RCC 7860 (cell line): ENCODE measurements at places on chromosomes 11 and 22.

DNA sequence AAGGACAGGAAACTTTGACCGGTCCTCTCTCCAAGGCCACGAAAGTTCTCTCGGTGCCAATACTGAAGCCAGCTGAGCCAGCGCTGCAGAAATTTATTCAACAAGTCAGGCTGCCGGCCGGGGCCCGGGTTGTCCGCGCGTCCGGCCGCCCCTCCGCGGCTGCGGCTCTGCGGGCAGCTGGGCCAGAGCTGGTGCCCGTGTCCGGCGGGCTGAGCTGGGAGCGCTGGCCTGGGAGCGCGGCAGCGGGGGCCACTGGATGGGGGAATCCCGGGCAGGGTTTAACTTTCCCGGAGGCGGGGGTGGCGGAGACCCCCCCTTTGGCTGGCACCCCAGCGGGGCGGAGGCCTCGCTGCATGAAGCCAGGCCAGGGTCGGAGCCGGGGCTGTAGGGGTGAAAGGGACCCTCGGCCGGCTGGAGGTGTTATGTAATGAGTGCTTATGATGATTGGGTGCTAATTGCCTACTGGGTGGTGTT, 12.3 kb upstream of the CACNA1I start:
- no peak for DNase-seq

DNA sequence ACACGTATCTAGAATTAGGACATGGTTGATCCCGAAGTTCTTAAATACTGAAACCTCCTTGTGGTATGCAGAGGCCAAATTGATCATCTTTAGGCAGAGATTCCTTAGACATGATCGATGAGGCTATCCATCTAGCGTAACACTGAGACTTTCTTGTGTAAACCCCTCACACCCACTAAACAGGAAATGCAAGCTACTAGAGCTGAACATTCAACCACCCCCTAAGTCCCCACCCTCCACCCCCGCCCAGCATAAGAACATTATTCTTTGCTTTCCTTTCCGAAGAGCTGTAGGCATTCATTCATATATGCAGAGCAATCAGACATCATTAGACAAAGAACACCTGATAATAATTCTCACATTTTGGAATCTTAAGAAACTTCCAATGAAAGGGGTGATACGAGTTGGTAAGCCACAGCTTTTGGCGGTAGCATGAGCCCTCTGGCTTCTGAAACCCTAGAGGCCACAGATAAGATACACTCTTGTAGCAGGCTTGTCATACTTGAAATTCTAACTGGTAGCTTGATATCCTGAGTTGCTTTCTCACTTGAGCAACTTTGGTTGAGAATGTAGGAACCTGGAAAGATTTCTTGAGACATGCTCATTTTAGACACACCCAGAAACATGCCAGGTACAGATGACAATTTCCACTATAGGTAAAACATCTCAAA, 42.2 kb downstream of the FLI1 start:
- no peak for DNase-seq

- no peak for DNase-seq
These were observed 1004.1 kb downstream of the OPCML start for GRCh38 chr11:132528181-132528580.

GRCh38 chr11:35223371-35223796, 84.4 kb downstream of the CD44 start:
- DNase-seq, result no peak

DNA sequence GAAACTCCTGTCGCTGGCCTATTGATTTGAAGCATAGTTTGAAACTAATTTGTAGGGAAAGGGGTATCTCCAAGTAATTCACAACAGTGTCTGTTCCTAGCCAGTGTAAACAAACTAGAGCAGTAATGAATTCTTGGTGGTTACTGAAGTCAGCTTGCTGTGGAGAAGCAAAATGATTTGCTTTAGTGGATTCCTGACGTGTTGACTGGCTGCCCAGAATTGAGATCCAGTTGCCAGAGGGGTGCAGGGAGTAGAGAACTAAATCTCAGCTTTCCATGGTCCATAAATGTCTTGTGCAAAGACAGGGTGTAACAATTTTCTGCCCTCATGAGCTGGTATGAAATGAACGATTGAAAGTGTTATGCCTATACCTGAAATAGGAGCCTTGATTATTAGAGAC, 382.5 kb upstream of the KIRREL3 start:
- DNase-seq, result no peak

- peak; percentile 30 for DNase-seq
These were observed 76.3 kb upstream of the BIRC3 start for GRCh38 chr11:102241026-102241425.

GRCh38 chr11:33320016-33320813, 63.0 kb downstream of the HIPK3 start:
- no peak for DNase-seq

DNA sequence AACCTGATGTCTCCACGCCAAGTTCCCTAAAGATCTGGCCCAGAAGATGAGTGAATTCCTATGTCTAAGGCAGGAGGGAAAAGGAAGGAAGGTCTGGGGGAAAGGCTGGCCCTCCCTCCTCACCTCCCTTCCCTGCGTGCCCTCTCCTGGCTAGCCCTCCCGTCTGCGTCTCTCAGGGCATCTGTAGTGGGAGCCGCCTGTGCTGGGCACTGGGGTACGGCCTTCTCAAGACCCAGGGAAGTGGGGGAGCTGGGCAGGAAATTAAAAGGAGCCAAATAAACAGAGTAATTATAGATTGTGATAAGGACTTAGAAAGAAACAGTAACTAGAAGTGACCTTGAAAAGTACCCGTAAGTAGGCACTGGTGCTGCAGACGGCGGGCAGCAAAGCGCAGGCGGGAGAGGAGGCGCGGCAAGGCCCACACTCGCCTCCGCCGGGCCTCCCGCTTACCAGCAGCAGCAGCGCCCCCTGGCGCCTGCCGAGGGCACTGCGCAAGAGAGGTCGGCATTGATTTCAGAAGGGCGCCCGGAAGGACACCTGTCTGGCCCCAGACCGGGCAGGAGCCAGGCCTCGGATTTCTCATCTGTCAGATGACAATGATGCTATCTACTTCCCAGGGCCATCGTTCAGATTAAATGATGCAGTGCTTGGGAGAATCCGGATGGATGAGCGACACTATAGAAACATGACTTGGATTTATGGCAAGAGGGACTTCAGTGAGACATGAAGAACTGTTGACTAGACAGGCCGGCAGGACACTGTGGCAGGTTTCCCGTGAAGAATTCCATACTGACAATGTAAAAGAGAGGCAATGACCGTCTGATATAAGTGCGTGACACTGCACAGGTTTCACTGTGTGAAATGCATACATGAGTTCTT, 7.3 kb downstream of the KCNJ1 start:
- peak; percentile 7 for DNase-seq

GRCh38 chr11:103545551-103545950, 436.3 kb downstream of the DYNC2H1 start:
- no peak for DNase-seq

- DNase-seq, result no peak
These were observed 10.4 kb upstream of the TCF20 start for GRCh38 chr22:42280836-42281235.

- peak; percentile 26 for DNase-seq
These were observed 56.6 kb upstream of the FDX1 start for GRCh38 chr11:110373051-110373702.

- no peak for DNase-seq
These were observed 25.9 kb downstream of the ALG9 start for GRCh38 chr11:111845276-111846028.

- no peak for DNase-seq
These were observed 12.5 kb upstream of the MICALL1 start for GRCh38 chr22:37893583-37893983.

DNA sequence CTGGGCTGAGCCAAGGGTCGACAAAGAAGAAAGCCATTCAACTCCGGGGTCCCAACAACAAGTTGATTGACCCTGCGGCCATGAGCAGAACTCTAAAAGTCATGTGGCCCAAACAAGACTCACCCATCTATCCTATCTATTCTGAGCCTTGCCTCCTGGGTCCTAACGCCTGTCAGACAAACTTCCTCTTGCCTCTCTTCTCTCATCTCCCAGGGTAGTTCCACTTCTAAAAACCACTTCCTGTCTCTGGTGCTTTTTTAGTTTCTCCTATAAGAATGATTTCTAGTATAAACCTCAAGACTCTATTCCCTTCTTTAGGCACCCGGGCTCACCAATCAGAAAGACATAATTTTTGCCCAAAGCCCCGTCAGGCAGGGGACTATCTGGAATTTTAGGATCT, 530.2 kb downstream of the DLG2 start:
- no peak for DNase-seq

- DNase-seq, result no peak
These were observed 2.1 kb downstream of the NECTIN1 start for GRCh38 chr11:119726585-119727522.

DNA sequence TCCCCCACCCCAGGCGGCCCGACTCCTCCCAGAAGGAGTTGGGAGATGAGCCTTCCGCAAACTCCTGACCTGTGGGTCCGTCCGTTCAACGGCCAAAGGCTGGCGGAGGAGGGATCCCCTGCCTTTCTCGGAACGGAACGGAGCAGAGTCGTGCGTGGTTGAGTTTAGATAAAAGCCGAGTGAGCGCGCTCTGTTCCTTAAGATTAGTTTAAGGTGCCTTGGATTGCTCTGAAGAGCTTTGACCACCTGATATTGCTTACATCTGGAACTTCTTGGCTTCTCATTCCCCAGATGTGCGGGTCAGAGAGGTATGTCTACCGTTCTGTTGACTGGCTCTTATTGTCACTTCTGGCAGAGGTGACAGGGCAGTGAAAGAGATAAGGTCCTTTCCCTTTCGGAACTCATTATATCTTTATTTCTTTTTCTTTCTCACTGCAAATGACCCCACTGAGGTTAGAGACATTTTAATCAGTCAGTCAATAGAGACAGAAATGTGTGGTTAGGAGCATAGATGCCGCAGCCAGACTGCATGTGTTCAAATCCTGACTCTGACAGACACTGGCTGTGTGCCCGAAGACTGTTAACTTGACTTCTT, at the start of gene TRIM6:
Gene TRIM6, plus strand, starts transcription at position 31 of the 595 bp plus-strand sequence. Its CDS starts 261 bp downstream, at position 292.
- DNase-seq, result peak; percentile 48

DNA sequence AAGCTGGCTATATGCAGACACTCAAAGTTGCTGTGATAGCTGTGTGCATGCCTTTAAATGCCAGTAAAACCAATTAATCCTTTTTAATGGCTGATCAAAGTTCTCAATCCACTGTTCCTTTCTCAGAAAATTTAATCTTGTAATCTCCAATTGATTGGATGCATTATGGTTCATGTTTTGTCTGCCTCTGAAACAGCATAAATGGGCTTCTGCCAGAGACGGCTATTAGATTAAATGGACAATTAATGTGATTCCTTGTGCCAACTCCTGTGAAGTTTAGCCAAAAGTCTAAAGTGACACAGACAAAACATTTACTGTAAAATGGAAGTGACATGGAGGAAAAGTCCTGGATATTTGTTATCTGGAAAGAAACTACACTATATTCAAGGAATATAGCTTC, 952.5 kb upstream of the FAT3 start:
- DNase-seq, result no peak

DNA sequence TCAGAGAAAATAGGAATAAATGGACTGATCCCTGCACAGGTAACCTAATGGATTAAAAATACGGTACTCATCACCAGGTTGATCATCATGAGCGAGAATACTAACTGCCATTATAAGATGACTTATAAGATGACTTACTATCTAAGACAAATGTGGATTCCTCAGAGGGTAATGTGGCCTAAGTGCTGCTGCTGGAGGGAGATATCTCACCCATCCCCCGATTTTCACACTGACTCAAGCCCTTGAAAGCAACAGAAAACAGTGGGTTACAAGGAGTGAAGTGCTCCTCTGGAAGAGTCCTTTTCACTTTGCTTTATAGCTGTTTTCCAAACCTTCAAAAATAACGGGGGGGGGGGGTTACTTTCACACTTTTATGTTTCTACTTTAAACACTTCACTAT, 920 bp downstream of the TMEM218 start:
- DNase-seq, result no peak

DNA sequence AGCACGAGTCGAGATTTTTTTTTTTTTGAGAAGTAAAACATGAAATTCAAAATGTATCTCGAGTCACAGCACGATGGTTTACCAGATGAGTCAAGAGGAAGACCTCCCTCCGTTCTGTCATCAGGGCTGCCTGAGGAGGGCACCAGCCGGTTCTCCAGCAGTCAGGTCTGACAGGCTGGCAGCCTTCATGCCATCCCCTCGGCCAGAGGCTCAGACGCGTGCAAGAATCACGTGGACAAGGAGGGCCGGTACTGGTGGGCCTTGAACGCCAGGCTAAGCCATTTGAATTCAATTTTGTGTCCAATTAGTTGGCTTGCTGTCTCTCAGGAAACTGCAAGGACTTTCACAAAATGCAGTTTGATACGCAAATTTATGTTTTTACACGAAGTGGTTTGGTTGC, 1412.2 kb downstream of the BRD1 start:
- no peak for DNase-seq

DNA sequence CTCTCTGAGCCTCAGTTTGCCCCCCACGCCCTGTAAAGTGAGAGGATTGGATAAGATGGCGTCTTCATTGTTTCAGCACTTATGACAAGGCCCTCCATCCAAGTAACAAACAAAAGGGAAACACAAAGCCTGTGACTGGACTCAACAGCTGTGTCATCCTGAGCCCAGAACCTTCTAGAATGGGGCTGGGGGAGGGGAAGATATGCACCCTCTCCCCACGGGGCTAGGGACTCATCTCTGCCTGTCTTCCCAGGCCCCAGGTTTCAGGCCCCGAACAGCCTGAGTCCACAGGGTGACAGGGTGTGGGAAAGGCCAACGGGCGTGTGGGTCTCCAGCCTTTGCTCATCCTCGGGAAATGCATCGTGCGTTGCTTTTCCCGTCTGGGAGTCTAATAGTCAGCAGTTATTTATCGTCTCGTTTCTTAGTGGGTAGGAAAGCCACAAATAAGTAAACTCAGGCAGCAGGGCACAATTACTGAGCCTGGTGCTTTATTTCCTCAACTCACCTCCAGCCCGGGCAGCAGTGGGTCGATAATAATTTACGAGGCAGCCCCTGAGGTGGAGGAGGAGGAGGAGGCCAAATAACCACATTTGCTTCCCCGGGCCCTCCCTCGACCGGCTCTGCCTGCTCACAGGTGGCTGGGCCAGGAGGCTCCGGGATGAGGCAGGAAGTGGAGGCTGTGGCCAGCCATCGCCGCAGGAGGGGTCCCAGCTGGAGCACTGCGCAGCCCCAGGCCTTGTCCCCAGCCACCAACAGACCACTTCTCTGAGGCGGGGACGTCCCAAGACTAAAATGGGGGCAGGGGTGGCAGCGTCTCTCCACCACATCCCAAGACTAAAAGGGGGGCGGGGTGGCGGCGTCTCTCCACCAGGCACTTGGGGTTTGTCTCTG, 54.4 kb downstream of the FLRT1 start:
- peak; percentile 78 for DNase-seq

GRCh38 chr11:58923300-58923788, 15.9 kb upstream of the GLYATL1 start:
- DNase-seq, result peak; percentile 70

- no peak for DNase-seq
These were observed 84.1 kb upstream of the LUZP2 start for GRCh38 chr11:24412722-24413121.
